Astrocyte (in vitro differentiated cells and primary cell): ENCODE measurements at places on chromosomes 5 and 9.

GRCh38 chr5:115872447-115872846, 30.7 kb downstream of the AP3S1 start:
- no peak for DNase-seq

DNA sequence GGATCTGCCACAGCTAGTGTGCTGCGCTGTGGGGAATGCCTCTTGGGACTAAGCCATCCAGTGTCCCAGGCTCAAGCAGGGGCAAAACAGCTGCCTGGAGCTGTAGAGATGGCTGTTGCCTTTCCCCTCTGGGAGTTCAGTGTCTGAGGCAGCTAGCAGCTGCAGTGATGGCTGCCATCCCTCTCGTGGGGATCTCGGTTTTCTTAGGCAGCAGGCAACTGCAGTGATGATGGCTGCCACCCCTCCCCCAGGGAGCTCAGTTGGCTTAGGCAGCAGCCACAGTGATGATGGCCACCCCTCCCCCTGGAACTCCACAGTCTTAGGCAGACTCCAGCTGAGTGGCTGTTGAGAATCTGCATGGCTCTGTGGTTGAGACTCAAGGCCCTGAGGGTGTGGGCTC, 1389.2 kb upstream of the NUDT12 start:
- no peak for DNase-seq

DNA sequence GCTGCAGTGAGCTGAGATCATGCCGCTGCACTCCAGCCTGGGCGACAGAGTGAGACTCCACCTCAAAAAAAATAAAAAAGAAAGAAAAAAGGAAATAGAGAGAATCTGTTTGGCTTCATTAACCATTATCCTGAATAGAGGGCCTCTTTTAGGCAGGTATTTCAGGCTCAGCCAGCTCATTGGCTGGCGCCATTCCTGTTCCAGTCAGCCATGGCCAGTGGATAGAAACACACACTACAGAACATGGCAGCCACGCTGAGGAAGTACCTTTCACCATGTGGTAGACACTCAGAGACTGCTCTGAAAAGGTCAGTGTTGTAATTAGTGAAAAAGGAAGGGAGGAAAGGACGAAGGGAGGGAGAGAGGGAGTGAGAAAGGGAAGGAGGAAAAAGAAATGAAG, 340.0 kb upstream of the ACTBL2 start:
- DNase-seq, result no peak

DNA sequence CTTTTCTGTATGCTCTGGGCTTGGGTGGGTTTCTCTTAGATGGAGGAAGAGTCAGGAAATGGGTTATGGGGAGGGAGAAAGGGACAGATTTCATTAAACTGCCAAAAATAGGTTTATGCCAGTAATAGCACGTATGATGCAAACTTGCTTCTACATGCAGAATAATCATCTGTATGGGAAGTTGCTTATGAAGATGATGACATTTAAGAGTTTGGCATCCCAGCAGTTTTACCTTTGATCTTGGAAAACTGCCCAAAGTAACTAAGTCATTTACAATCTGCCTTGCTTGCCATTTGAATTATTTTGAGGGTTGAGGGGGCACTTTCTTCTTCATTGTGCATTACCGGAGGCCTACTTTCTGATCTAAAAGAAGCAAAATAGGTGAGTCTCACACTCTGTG, 282.9 kb upstream of the ANKRD55 start:
- no peak for DNase-seq

DNA sequence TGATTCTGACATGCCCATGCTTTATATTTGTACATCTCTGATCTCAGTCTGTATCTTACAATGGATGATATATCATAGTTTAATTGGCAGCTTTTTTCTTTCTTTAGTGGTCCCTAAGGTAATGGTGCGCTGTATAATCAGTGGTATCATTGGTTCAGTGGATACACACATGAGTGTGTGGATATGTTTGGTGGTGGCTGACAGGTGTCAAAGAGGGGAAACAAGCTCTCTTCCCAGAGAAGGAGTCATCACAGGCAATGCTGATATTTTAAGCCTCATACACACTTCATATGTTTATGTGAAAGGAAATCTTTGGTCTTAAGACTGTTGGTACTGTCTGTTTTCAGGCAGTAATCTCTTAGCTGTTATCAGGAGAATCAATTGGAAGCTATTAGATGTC, 52.1 kb upstream of the KIAA1958 start:
- no peak for DNase-seq

GRCh38 chr5:150342583-150342982, 14.9 kb upstream of the TCOF1 start:
- no peak for DNase-seq

- peak; percentile 42 for DNase-seq
These were observed 63.7 kb downstream of the LURAP1L start for GRCh38 chr9:12838546-12838945.

- DNase-seq, result no peak
These were observed 46.5 kb upstream of the GFPT2 start for GRCh38 chr5:180399401-180400215.
